ENCODE measurements at places on chromosomes 7 and 10.

- no peak for DNase-seq
Measured at GRCh38 chr7:105635197-105635596, 53.9 kb upstream of the EFCAB10 start.

GRCh38 chr10:123301077-123301857, 147.1 kb downstream of the BUB3 start:
- no peak for DNase-seq

DNA sequence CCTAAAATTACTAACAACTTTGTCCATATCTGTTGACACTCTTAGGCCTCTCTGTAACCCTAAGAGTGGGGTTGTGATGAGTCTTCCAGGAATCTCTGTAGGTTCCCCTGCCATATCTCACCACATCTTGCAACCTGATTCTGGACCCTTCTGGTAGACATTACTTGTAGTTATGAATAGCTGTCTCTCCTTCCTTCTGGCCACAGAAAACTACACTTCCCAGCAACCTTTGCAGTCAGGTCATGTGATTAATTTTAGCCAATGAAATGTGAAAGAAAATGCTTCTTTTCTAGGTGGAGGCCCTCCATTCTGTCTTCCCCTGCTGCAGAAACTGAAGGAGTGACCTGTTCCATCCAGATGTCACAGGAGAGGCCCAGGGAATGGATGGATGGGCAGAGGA, 147.6 kb upstream of the AOAH start:
- no peak for DNase-seq

DNA sequence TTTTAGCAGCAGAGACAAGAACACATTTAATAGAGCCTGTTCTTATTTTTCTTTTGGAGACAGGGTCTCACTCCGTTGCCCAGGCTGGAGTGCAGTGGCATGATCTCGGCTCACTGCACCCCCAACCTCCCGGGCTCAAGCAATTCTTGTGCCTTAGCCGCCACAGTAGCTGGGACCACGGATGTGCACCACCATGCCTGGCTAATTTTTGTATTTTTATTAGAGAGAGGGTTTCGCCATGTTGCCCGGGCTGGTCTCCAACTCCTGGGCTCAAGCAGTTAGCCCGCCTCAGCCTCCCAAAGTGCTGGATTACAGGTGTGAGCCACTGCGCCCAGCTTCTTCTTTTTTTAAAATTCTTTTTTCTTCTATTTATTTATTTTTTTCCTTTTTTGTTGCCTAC, 23.3 kb downstream of the GALNT17 start:
- no peak for DNase-seq

GRCh38 chr7:117907049-117907640, 33.9 kb upstream of the CTTNBP2 start:
- DNase-seq, result no peak

DNA sequence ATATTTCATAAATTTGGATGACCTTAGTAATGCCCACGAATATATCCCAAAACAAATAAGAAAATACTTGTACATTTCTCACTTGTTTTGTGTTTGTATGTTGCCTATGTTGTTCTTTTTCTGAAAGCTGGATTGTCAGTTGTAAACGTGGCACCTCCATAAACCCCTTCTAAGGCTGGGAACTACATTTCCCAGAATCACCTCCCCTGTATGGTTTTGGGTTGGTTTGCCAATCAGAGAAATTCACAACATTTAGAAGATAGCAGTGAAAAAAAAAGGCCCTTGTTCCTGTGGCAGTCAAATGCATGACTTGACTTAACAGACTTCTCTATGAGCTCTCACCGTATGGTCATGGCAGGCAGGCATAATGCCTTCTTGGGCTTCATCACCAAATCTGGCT, 676.3 kb upstream of the STEAP1 start:
- no peak for DNase-seq

GRCh38 chr10:7318836-7319235, 92.0 kb downstream of the SFMBT2 start:
- DNase-seq, result no peak

DNA sequence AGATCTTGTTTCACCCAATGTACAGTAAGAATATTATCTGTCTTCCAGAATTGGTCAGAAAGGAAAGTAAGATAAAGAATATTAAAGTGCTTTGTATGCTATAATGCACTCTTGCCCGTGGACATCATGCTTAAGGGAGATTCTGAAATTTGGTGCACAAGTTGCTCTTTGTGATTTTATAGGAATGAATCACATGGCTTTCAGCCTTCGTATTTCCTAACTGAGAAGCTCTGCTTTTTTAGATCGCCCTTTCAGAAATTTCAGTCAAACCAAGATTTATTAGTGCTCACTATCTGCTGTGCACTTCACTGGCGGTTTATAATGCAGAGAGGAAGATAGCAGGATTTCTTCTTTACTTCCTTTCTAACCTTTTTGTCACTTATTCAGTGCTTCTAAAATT, 1248.5 kb upstream of the LRRN3 start:
- no peak for DNase-seq

DNA sequence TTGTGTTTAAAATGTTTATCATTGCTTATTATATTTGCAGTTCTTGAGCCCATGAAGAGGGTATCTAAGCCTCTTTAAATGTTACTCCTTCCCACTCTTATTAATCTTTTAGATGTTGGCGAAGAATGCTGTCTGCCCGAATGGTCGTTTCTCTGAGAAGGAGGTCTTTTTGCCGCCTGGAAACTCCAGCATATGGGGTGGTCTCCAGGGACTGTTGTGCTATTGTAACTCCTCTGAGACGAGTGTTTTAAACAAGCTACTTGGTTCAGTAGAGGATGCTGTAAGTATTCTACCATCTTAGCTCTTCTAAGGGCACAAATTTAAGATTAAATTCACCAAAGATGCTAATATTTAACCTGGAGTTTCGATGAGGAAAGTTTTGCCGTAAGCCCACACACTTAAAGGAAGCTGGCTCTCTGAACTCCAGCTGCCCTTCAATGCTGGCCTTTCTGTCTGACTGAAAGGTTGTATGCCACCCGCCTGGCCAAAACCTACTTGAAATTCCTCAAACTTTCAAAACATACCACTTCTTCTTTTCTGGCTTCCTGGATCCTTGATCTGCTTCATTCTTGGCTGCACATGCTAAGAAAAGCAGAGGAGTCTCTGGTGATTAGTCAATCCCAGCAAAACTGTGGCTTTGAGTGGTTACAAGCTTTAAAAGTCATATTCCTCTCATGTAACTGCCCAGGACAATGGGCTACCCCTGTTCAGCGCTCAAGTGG, 74.7 kb downstream of the ABCA13 start:
- DNase-seq, result no peak

DNA sequence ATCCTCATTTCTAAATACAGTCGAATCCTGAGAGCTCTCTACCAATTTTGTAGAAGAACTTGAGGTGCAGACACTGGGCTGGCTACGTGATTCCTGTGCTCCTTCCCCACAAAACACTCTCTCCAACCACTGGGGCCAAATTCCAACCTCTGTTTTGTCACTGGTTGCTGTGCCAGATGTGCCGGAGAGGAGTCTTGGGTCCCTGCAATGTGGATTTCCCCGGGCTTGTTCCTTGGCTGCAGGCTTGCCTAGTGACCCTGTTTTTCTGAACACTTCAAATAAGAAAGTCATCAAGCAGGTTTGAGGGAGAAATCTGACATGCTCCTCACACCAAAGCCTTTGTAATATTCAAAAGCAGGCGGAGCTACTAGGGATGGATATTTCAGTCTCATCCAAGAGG, 44.4 kb upstream of the AGBL3 start:
- no peak for DNase-seq

DNA sequence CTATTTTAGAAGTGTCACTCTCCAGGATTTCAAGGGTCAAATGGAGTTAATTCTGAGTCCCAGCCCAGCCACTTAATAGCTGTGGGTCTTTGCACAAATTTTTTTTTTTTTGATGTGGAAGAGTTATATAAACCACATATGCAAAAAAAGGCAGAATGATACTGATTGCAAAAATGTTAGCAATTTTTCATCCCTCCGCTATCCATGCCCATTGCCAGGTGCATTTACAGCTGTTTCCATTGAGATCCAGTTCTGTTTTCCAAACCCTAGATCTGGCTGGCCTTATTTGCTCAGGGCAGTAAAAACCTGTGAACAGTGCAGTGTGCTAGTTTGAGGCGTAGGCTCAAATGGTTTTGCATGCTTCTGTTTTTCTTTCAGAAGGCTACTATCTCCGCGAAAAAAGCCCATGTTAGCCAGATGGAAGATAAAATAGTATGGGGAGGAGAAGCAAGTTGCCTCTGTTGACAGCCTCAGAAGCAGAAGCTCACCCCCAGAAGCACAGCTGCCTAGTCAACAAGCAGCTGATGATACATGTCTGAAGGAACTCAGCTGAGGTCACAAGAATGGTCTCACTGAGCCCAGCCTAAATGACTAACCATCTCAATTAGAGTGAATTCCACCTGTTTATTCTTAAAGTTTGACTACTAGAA, 997 bp upstream of the ZNF138 start:
- DNase-seq, result no peak

DNA sequence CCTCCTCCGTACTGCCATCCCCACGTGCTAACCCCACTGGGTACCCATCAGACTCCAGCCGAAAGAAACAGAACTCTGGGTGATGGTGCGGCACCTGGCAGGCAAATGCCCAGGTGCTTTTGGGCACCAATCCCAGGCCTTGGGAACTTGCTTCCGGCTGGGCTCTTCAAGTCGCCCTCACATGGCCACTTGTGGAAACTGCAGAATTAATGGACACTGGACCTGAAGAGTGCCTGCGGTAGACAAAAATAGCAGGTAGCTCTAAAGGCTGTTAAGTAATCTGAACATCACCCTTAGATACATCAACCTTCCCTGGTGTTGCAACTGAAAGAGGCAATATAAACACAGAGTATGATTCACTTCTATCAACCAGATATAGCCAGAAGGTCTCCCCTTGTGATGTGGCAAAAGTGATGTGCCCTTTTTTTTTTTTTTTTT, 644.4 kb downstream of the GRM8 start:
- no peak for DNase-seq

DNA sequence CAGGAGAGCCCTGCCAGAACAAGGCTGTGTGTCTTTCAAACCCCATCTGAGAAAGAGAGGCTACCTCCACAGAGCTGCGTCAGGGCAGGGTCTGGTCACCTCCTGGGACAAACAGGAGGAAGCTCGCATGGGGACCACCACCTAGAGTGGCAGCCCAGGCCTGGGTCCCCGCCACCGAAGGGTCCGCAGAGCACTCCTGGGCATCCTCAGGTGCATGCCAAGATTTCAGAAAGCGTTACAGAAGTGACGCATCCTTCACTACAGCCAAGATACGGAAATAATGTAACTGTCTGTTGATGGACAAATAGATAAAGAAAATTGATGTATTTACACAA, 42.6 kb downstream of the GSDME start:
- DNase-seq, result no peak

DNA sequence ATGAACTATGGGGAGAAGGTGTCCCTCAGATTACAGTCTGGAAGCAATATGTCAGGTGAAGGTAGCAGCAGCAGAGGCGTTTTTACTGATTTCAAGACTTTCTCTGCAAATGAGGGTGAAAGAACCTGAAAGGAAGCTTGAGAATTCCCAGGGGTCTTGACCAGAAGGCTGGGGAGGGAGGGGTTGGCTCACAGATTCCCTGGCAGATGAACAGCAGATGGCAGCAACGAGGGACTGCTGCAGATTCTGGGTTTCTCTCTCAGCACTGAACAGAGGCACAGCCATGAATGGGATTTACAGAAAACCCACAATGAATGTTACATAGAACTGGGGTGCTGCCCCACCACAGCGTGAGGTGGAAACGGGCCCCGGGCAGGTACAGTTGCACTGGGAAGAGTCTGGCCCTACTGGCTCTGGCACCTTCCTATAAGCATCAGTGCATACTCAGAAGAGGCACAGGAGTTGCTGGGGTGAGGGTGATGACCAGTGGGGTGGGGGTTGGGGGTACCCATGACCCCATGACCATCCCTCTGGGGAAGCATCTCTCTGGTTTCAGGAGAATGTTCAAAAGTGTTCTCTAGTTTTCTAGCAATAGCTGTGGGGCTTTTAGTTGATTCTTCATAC, 317.8 kb downstream of the SH2D4B start:
- DNase-seq, result no peak

GRCh38 chr10:34506786-34507185, 308.3 kb downstream of the PARD3 start:
- DNase-seq, result no peak

DNA sequence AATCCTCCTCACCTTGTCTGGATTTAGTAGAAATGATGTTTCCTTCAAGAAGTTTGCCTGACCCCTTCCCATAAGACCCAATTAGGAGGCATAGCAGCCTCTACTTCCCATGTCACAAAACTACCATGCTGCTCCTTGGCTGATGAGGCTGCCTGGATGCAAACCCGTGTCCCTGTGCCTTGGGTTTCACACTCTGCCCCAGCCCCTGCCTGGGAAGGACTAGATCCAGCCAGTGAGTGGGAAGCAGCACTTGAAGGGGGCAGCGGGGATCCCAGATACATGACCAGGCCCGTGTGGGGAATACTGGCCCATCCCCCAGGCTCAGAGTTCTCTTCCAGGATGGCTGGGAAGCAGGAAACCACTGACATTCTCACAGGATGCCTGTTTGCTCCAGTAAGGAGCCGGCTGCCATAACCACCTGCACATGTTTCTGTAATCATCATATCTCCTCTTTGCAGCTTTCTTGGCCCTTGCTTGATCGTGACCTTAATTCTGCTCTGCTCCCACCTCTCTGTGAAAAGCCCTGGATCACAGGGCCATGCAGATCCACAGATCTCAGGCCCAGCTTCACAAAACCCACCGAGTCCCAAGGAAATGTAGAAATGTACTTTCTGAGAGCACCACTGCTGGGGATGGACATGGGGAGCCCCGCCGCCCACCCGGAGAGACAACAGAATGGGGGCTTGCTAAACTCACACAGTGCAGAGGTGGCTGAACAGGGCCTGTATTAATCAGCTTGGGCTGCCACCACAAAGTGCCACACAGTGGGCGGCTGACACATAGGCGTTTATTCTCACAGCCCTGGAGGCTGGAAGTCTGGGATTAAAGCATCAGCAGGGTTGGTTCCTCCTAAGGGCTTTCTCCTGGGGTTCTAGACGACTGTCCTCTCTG, 287.8 kb upstream of the IGFBP3 start:
- DNase-seq, result no peak

DNA sequence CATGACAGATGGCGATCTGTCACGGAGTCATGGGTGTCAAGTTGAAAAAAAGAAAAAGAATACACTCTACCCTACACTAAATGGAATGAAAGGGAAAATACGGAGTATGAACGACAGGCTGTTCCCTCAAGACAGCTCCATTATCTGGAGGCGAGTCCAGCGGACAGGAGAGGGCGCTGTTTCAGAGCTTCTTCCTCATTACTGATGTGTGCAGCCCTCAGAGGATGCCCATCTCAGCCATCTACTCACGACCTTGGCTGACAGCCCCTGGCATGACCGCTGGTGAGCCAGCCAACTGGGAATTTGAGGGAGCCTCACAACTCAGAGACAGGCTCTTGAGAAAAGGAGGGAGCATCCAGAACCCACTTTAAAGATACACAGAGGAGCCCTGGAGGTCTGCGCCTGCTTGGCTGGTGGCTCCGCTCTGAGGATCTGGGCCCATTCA, 49.6 kb upstream of the SMNDC1 start:
- DNase-seq, result no peak

GRCh38 chr10:124143721-124144120, 50.3 kb upstream of the CHST15 start:
- no peak for DNase-seq

Measured in NCI-H187 (cell line).